ENCODE measurements at places on chromosomes 6 and 20.
A peak's percentile ranks its signal among the peaks of the same experiment; 100 is the strongest.

- no peak for DNase-seq
Measured at GRCh38 chr6:44940367-44940766, 387.8 kb upstream of the RUNX2 start.

GRCh38 chr6:9933677-9934076 lies 481.2 kb downstream of the TFAP2A start:
- no peak for DNase-seq

GRCh38 chr6:70112716-70113115 lies 190.2 kb downstream of the COL9A1 start:
- no peak for DNase-seq

- DNase-seq, result no peak
Measured at GRCh38 chr20:54626126-54626525, 150.7 kb downstream of the DOK5 start.

GRCh38 chr6:79694623-79695343 lies 63.7 kb downstream of the SH3BGRL2 start:
- DNase-seq, result no peak

DNA sequence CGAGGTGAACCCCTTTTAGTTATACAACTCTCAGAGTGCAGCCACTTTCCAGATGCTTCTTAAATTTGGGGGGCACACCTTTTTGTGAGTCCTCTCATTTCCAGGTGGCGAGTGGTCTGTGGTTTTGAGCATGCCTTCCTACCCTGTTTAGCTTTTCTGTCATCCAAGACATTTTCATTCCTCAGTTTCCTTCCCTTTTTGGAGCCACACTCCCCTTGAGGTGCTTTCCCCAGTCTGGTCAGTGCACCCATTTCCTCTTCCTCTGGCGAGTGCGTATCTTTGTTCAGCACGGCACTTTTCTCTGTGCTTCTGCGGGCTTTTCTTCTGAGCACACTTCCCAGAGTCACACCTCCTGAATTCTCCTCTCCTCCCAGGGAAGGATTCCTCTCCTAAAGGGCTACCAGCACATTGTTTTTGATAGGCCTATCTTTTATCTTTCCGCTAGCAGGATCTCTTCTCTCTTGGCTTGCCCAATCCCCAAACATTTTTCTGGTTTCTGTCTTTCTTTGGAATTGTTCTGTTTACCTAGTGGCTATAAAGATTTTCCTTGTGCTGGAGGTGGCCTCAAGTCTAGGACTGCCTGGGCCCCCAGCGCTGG lies 1.4 kb downstream of the PHF20 start:
- no peak for DNase-seq

GRCh38 chr6:131946992-131947955 lies 3.9 kb downstream of the CCN2 start:
- no peak for DNase-seq

DNA sequence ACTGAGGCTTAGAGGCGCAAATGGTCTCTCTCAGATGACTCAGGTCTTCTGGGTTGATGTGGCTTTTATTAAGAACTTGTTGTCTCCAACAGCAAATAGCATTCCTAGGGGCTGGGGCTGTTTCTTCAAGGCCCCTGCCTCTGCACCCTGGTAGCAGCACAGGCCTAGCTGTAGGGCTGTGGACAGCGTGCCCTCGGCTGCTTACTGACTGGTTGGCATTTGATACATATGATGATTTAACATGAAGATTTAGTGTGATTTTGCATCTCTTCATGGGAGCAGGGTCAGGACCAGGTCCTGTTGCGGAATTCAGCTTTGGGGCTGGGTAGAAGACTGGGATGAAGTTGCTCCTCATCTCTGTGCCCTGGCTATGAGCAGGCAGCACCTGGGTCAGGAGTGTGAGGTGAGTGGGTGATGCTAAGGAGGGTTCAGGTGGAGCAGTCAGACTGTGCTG lies 24.3 kb upstream of the IER3 start:
- no peak for DNase-seq

GRCh38 chr20:54170026-54170471 lies 3.7 kb downstream of the CYP24A1 start:
- DNase-seq, result no peak

GRCh38 chr6:5107341-5107740 lies 22.2 kb downstream of the PPP1R3G start:
- DNase-seq, result peak; percentile 68

DNA sequence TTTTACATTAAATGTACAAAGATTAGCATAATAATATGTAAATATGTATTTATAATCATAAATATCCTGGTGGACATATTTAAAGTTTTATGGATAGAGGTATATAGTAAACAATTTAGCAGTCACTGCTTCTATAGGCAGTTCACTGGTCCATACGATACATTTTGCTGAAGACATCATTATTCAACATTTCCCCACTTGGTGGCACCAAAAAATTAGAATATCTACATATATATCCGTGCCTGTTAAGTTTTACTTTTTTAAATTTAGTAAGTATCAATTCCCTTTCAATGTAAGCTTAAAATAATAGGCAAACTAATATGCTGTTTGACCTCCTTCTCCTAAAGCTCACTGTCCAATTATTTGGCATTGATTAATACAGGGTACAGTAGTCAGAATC lies 64.2 kb downstream of the LMBRD1 start:
- no peak for DNase-seq

GRCh38 chr6:154981079-154981870 lies 13.8 kb upstream of the TIAM2 start:
- DNase-seq, result no peak

Measured in lower leg skin (tissue), 4 donors.